ENCODE measurements at places on chromosomes 3 and 15.

DNA sequence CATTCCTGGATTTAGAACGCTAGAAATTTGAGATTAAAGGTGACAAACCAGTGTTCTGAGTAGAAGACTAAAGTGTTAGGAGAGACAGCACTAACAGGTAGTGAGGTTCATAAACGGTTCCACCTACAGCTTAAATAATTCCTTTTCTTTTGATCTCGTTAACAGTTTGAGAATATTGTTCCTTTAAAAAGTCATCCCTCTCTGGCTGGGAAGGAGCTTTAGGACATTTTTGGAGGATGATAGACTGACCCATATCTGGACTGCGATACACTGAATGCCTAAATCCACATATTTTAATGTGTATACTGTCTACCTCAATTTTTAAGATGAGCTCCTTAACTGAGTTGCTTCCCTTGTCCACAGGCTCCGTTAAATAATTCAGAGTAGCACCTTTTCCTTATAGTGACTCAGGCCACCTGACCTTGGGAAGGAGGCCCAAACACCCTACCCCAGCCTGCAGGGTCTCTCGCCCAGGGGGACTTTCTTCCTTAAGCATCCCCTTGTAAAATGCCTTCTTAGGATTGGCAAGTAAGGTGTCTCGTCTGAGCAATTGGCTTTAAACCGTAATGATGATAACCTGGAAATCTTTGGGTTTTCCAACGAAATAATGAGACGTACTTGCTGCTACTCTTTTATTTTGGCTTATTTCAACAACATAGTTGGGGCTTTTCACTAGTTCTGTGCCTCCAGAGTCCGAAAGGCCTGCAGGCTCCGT lies 3.3 kb downstream of the TRIM71 start:
- DNase-seq, result no peak

DNA sequence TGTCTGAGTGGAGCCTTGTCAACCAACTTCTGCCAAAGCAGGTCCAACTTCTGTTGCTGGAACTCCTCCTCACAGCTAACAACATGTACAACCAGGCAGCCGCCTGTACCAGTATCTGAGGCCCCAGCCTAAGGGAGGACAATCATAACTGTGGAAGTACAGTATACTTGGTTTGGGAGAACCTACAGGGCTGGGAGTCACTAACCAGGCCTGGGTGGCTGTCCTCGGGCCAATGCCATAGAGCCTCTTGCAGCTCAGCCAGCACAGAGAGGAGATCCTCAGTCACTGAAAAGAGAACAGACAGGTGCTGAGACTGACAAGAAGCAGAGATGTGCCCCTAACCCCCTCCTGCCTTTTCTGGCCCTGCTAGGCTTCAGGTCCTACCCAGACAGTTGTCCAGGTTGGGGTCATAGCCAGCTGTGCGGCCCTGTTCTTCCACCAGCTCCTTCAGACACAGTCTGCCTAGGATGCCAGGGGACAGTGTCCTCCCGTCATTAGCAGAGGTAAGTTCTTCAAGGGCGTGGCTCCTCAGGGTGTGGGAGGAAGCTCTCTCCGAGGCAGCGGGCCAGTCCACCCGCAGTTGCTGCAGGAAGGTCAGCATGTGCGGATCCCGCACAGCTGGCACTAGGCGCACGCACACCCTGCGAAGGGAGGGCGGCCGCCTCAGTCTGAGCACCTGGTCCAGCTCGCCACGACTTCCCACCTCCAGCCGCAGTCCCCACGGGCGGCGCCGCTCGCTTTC lies 980 bp downstream of the DALRD3 start:
- DNase-seq, result no peak

GRCh38 chr15:30791239-30792175 lies 112.2 kb upstream of the FAN1 start:
- DNase-seq, result no peak

GRCh38 chr3:110562621-110563020 lies 509.0 kb upstream of the NECTIN3 start:
- no peak for DNase-seq

GRCh38 chr3:71621825-71622537 lies 38.5 kb upstream of the FOXP1 start:
- no peak for DNase-seq

DNA sequence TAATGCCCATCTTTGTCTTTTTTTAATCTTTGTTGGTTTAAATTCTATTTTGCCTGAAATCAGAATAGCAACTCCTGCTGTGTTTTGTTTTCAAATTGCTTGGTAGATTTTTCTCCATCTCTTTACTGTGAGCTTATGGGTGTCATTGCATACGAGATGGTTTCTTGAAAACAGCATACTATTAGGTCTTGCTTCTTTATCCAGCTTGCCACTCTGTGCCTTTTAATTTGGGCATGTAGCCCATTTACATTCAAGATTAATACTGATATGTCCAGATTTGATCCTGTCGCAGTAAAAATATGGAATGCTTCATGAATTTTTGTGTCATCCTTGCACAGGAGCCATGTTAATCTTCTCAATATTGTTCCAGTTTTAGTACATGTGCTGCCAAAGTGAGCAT lies 316.6 kb downstream of the CGGBP1 start:
- no peak for DNase-seq

DNA sequence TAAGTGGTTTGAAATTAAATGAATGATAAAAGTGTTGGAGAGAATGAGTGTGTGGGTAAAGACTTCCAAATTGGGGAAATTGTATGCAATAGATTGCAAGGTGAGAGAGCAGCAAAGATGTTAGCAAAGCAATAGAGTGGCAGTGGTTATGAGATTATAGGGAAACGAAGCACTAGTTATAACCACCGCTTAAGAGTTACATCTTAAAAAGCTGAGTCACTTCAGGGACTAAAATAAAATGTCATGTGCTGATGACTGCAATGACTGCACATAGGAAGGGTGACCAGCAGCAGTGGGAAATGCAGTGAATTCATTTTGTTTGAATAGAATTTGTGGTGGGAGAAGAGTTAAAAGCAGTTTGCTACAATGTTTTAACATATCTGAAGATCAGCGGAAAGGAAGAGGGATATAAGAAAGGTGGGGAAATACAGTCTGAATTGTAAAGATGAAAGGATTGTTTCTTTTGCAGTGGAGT lies 127.3 kb downstream of the RAP2B start:
- no peak for DNase-seq

DNA sequence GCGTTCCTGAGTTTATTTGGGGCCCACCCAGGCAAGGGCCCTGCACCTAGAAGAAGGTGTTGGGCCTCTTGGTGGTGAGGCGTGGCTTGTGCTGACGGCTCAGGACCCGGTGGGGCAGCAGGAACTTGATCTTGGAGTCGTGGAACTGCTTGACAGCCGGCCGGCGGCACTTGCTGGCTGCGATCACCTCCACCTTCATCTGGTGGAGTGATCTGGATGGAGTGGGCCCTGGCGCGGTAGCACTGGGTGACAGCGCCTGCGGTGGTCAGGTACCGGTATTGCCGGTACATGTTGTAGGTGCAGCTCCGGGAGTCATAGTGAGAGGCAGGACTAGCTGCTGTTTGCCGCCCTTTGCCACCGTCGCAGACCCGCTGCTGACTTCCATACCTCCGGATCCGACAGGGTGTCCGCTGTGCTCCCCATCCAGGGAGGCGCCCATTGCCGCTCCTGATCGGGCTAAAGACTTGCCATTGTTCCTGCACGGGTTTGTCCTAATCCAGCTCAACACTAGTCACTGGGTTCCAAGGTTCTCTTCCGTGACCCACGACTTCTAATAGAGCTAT lies 136.8 kb downstream of the ANO10 start:
- DNase-seq, result no peak

- no peak for DNase-seq
These were observed 25.8 kb downstream of the KLHL6 start for GRCh38 chr3:183529717-183530116.

DNA sequence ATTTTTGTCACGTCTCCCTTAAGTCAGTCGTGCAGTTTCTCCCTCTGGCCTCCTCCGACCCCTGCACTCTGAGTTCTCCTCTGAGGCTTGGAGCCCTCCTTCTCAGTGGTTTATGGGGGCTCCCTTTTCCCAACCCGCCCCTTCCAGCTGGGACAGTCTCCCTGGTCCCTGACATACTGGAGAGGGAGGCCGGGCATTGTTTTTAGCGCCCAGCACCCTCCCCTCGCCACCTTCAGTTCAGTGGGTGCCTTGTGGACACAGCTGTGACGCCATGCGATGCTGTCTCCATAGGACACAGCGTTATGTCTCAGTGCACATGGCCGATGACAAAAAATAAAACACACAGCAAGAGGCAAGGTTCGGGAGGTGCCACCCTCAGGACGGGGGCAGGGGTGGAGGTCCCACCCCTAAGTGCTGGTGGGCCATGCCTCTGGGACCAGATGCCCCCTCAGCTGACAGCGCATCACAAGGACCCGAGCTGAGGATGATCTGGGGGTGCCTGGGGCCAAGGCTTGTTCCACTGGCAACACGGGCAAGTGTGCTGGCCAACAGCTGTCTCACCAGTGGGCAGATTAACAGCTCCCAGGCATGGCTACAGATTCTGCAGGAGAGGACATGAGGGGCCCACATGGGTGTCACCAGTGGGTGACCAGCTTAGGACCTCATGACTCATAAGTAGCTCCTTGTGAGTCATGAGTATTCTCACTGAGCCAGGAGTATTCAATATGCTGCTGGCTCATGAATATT lies 81.6 kb downstream of the PLXNA1 start:
- no peak for DNase-seq

GRCh38 chr15:59217876-59218498 lies 11.3 kb downstream of the LDHAL6B start:
- no peak for DNase-seq

DNA sequence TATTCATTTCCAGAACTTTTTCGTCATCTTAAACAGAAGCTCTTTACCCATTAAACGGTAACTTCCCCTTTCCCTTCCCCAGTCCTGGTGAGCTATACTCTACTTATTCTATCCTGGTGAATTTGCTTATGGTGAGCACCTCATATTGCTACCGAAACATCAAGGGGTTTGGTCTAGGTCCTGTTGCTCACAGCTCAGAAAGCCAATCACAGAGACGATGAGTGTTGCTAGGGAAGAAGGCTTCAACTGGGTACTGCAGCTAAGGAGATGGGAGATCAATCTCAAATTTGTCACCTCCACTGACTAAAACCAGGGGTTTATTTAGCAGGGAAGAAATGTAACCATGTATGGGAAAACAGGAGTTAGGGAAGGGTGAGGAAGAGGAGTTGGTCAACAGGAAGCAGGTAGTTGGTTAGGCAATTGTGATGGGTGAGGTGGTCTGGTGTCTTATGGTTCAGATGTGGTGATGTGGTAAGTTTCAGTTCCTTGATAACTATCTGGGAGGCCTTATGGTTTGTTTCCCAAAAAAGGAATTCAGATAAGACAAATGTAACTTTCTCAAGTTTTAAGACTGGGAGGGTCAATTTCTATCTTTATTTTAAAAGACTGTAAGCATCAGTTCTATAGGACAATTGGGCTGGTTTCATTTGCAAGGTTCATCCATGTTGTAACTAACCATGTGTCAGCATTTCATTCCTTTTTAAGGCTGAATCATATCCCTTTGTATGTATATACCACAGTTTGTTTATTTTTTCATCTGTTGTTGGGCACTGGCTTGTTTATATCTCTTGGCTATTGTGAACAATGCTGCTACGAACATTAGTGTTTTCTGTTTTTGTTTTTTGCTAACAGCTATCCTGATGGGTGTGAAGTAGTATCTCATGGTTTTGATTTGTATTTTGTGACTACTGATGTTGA lies 24.3 kb downstream of the ARHGAP11B start:
- DNase-seq, result no peak

- no peak for DNase-seq
These were observed 335.3 kb downstream of the CLSTN2 start for GRCh38 chr3:140270329-140270728.

DNA sequence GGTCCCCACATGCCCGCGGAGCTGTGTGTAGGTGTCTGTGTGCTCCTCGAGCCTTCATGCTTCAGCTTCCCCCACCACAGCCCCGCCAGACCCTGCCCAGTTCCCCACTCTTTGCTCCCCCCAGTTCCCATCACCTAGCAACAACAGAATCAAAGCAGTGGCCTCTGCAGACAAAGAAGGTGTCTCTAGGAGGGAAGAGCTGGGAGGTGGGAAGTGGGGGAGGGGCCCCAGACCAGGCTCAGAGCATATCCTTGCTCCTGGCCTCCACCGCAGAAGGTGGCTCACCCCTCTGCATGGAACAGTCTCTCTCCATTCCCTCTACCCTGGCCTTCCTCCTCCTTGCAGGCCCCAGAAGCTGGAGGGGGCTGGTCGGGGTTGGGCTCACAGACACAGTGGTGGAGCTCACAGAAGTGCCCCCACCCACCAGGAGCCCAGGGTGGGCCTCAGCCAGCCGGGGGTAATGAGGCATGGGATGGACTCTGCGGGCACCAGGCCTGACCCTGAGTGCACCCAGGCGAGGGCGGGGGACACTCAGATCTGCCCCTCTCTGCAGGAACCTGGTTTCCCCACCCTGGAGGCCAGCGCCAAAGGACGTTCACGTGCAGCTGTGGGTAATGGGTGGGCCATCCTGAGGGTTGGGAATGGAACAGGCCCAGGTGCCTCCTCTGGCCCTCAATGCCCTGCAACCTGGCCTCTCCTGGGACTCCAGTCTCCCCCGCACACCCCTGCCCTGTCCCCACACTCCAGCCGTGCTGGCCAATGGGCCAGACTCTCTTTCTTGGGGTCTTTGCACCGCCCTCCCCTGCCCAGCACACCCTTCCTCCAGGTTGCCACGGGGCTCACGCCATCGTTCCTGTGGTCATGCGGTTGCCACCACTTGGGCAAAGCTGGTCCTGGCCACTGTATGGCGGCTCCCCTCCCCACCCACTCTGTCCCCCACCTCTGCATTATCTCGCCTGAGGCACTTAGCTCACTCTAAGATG lies 53.4 kb downstream of the TPRA1 start:
- no peak for DNase-seq

DNA sequence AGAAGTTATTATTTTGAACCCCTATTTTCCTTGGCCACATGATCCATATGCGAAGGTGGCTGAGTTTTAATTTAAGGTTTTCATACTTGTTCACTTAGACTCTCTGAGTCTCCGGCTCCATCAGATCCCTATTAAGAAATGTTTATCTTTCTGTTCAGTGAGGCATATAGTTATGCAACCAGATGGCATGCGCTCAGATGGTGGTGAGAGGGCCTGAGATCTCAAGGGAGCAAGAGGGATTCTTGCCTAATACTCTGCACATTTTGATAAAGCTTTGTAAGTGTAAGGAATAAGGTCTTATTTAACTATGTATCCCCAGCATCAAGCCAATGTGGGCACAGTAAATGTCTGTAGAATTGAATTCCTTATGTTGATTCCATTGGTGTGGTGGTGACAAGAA lies 78.9 kb upstream of the DPH6 start:
- DNase-seq, result no peak

DNA sequence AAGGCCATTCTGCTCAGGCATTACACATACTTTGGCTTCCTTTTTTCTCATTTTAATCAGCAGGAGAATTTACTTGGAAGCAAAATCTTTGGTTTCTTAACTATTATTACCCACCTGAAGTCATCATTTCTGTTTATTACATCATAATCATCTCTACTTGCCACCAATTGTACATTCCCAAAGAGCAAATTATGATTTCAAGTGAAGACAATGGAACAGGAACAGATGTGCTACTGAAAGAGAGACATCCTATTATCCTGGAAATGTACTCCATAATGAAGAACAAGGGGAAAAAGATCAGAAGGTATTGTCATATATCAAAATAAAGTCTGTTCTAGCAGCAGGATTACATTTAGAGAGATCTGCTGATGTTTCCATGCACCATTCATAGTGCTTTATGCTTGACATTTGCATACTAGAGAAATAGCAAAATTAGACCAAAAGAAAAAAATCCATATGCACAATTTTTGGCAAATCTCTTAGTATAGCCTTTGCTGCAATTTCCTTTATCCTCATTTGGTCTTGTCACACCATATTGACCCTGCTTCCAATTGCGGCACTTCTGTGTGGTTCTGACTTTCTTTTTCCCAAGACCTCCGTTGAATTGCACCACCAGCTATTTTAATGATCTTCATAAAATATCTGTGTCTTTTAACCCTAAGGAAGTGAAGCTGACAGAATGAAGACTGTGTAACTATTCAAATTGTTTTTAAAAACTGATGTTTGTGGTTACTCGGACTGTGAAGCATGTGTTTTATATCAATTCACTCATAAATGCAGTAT lies 683.8 kb downstream of the ZNF385D start:
- DNase-seq, result no peak
